SIG-M5 (cell line): ENCODE measurements at places on chromosomes 5 and 9.

GRCh38 chr9:27339661-27340284 is 42.8 kb upstream of the EQTN start:
- no peak for DNase-seq

DNA sequence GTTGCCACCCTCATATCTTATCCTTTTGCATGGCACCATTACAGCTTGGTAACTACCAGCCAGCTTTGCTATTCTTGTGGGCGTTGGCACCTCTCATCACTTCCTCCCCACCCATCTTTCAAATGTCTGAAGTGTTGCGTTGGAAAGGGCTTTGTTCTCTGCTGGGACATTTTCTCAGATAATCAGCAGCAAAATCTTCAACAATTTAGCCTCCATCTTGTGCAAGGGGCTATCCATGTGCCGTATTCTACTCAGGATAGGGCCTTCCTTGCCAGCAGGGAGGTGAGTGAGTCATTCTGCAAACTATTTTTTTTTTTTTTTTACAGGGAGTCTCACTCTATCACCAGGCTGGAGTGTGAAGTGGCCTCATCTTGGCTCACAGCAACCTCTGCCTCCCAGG is 62.1 kb upstream of the NUDT12 start:
- DNase-seq, result no peak

- DNase-seq, result no peak
Measured at GRCh38 chr9:11931751-11932150, 761.4 kb upstream of the TYRP1 start.

DNA sequence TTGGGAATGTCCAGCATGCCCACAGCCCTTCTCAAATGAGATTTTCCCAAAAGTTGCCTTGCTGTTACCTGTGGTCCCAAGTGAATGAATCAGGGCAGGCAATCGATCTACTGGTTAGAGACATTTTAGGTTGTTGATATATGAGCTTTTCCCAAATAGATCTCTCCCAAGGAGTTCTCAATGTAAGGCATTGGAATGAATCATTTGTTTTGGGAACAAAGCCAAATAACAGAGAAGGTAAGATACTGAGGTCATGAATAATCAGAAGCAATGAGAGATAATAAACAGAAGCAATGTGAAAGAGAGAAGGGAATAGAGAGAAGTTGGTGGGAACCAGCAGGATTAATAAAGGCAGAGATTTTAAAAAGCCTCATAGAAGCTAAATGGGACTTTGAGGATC is 93.6 kb upstream of the FER start:
- no peak for DNase-seq

GRCh38 chr5:149435015-149435376 is 55.9 kb upstream of the IL17B start:
- DNase-seq, result no peak

- no peak for DNase-seq
Measured at GRCh38 chr5:126519637-126520592, 75.1 kb downstream of the ALDH7A1 start.

DNA sequence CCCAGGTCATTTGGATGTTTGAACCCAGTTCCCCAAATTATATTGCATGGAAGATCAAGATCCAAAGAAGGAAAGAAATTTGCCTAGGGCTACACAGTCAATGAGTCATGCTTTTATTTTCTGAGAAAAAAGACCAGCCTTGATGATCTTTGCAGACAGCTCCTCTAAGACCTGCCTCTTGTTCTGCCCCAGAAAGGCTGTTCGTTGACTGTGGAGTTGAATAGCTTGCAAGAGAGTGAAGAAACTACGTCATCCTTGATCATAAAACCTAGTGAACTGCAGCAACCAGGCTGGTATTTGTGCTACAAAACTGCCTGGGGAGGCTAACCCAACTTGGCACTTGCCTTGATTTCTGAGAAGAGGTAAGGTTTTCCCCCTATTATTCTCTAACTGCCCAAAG is 263.9 kb downstream of the PAPPA start:
- no peak for DNase-seq

GRCh38 chr9:88270413-88270812 is 117.8 kb upstream of the SPIN1 start:
- no peak for DNase-seq

DNA sequence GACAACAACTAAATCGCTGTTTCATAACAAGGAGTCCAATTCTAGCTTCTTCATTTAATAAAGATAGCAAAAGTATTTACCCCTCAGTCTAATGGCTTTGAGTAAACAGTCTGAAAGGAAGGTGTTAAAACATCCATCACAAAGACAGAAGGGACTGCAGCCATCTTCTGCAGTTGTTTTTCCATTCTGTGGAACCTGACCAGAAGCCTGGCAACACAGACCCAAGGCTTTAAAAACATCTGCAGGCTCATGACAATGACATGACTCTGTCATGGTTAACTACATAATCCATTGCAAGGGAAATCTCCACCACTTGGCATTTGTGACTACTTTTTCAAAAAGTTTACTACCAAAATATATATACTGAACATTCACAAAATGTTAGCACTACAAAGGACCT is 51.9 kb downstream of the ELL2 start:
- DNase-seq, result no peak

DNA sequence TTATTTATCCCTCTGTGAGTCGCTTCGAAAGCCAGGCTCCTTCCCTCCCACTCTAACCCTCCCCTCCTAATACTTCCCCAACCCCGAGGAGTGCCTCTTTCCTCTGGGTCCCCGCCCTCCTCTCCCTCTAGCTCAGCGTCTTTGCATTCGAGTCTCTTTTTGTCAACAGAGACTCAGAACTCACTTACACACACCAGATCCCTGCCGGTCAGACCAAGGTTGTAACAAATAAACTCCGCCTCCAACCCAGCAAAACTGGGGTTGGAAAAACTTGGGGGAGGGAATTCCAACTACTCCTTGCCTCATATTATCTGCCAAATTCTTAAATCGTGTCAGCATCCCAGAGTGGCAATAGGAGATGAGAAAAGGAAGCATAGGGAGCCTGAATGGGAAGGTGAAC is at the start of gene HTR1A:
HTR1A (minus strand) TSS at position 167 of the 400 bp plus-strand sequence. CDS start 726 bp downstream, outside the sequence.
- DNase-seq, result no peak

DNA sequence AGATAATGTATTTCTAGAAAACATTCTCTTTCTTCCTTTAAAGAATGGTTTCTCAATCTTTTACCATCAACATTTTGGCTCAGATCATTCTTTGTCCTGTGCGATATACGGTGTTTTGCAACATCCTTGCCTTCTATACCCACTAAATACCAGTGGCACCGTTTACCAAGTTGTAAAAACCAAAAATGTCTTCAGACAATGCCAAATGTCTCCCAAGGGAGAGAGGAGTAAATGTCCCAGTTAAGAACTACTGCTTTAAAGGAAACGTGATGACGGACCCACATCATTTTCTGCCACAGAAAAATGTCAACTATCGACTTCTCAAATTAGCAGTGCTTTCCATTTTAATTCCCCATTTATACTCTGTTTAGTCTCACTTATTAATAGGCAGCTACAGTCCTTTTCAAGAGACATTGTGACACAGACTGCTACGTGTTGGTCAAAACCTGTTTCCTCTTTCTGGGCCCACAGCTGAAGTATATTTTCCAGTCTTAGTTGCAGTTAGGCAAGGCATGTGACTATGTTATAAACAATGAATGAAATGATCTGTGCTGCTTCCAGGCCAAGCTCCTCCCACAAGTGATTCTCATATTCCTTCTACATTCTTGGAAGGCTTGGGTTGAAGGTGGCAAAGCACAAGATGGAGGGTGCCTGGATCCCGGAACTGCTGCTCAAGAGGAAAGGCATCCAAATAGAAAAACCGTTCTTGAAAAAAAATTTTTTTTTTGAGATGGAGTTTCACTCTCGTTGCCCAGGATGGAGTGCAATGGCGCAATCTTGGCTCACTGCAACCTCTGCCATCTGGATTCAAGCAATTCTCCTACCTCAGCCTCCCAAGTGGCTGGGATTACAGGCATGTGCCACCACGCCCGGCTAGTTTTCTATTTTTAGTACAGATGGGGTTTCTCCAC is 8.8 kb downstream of the PRXL2C start:
- DNase-seq, result peak; percentile 94

DNA sequence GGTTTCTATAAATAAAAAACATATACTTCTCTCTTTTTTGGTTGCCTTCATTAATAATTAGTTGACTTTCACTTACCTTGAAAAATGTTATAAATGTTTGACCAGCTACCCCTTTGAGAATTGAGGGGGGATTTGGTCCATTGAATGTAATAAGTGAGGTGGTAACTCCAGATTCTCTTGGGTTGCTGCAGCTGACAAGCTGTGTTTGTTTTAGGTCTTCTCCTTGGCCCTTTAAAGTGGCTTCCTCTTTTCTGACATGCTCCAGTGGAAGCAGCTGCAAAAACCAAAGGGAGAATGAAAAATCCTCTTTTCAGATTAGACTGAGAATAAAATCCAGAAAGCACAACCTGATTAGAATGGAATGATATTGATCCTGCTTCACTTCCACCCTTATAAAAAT is 410.5 kb downstream of the TMEM38B start:
- no peak for DNase-seq
